CD8-positive, alpha-beta memory T cell (primary cell): ENCODE measurements at places on chromosomes 5 and 9.
A peak's percentile ranks its signal among the peaks of the same experiment; 100 is the strongest.

DNA sequence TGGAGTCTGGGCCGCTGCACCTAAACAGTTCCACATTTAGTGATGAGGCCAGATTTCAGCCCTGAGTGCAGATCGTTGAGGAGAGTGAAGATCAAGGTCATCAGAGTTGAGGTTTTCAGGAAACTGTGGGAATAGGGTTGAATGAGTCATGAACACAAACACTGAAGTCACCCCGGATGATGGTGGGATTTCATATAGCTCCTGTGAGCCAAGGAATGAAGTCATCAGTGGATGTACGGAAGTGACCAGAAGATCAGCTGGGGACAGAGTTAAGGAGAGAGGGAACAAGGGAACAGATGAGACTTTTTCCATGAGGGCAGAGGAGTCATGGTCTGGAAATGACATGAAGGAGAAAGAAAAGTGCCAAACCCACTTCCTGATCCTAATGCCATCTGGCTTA is 36.5 kb downstream of the PALM2AKAP2 start:
- no peaks in the 10 kb centered on the region for H3K36me3 ChIP-seq
- H3K27me3 ChIP-seq = no peaks in the 10 kb centered on the region
- no peak overlapping the region for H3K27ac ChIP-seq
- DNase-seq = no peak

DNA sequence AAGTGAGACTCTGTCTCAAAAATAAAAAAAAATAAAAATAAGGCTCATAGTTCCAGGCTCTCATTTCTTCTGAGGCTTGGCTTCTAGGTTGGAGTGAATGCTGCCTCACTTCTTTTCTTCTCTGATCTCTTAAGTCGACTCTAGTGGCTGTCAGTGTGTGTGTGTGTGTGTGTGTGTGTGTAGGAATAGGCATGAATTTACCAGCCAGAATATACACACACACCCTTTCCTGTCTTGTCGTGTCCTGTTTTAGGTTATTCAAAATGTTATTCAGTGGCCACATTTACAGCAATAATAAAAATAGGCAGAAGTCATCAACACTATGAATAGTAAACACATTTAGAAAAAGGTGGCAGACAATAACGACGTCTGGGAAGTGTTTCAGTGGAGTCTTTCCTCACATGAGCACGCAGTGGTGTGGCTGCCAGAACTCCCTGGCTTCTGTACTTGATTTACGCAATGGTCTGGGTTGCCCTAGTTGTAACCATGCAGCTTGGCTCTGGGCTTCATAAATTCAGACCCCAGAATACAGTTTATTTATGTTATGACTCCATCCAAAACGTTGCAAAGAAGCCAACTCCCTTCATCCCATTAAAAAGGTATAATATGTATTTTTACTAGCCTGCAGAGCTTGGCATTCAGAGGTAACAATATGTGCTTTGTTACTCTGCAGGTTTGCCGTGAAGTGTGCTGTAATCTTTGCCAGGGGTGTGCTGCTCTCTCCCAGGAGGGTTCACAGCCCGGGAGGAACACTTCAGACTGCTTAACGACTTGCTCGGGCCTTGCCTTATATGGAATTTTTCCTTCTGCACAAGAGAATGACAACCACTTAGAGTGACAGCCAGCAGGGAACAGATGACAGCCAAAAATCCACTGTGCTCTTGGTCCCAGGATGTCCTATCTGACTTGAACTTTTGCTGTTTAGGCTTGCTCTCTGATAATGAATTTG is 34.4 kb upstream of the PALM2AKAP2 start:
- no peaks in the 10 kb centered on the region for H3K27me3 ChIP-seq
- H3K4me3 ChIP-seq = no peak overlapping the region
- no peak overlapping the region for H3K27ac ChIP-seq
- H3K36me3 ChIP-seq = no peaks in the 10 kb centered on the region
- no peaks in the 10 kb centered on the region for H3K4me1 ChIP-seq

DNA sequence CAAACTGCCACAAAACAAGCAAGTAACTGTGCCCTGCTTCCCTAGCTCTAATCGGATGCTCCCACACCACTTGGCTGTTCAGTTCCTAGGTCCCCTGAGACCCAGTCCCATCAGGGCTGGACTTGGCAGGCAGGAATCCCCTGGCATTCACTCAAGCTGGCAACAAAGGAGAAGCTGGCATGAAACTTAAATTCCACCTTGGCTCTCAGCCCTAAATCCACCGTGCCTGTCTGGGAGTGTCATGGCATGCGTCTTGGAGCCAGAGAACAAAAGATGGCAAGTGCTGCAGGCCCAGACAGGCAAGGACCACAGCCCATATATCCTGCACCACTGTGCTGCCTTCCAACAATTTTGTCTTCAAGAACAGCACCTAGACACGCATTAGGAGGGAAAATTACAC is 38.2 kb downstream of the ETF1 start:
- no peaks in the 10 kb centered on the region for H3K27me3 ChIP-seq
- H3K36me3 ChIP-seq = peaks cover 15% of the 10 kb centered on the region
- DNase-seq = no peak
- no peak overlapping the region for H3K27ac ChIP-seq

- no peaks in the 10 kb centered on the region for H3K4me1 ChIP-seq
- no peak overlapping the region for H3K27ac ChIP-seq
- no peaks in the 10 kb centered on the region for H3K36me3 ChIP-seq
- H3K27me3 ChIP-seq = peaks cover 6% of the 10 kb centered on the region
- H3K4me3 ChIP-seq = no peak overlapping the region
- DNase-seq = no peak
Measured at GRCh38 chr9:134896834-134897583, 16.4 kb downstream of the FCN2 start.

GRCh38 chr9:90009447-90009846 is 404.6 kb downstream of the GADD45G start:
- H3K4me3 ChIP-seq = no peak overlapping the region
- H3K4me1 ChIP-seq = no peaks in the 10 kb centered on the region
- no peaks in the 10 kb centered on the region for H3K36me3 ChIP-seq
- no peaks in the 10 kb centered on the region for H3K27me3 ChIP-seq

DNA sequence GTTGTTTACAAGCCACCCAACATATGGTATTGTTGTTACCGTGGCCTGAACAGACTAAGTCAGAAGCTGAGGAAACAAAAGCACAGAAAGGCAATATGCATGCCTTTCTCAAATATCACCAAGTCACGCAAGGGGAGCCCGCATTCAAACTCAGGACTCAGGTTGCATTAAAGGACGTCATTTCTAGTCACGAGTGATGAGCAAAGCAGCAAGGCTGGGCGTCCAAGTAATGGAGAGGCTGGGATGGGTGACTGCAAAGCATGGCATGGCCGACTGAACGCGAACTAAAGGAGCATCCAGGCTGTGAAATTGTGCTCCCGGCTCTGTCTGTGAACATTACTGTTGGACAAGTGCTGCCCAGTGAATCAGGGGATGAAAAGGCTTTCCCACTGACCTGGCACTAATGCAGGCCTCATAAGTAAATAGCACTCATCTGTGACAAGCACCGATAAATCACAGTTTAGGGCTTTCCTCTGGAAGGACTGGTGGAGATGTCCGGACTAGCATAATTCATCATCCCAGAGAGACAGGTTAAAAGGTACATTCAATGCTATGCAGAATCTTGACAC is 202.8 kb downstream of the SPOCK1 start:
- no peak overlapping the region for H3K4me3 ChIP-seq
- H3K27me3 ChIP-seq = no peaks in the 10 kb centered on the region
- DNase-seq = no peak
- H3K36me3 ChIP-seq = no peaks in the 10 kb centered on the region
- no peak overlapping the region for H3K27ac ChIP-seq

- no peak for DNase-seq
- no peaks in the 10 kb centered on the region for H3K27me3 ChIP-seq
- no peak overlapping the region for H3K4me3 ChIP-seq
Measured at GRCh38 chr9:4356306-4356705, 56.4 kb upstream of the GLIS3 start.

DNA sequence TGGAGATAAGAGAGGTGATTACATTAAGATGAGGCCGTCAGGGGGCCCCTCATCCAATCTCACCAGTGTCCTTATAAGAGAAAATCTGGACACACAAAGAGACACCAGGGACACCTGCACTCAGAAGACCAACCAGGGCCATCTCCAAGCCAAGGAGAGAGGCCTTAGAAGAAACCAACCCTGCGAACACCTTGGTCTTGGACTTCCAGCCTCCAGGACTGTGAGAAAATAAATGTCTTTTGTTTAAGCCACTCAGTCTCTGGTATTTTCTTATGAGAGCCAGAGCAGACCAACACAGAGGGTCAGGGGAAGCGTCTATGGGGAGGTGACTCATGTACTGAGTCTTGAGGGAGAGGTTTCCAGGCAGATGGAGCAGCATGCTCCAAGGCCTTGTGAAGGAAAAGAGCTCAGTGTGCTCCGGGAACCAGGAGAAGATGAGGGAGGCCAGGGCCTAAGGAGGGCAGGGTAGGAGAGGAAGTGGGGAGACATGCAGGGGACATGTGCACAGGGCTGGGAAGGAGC is 5.4 kb downstream of the PHYKPL start:
- H3K4me3 ChIP-seq = no peak overlapping the region
- DNase-seq = no peak

DNA sequence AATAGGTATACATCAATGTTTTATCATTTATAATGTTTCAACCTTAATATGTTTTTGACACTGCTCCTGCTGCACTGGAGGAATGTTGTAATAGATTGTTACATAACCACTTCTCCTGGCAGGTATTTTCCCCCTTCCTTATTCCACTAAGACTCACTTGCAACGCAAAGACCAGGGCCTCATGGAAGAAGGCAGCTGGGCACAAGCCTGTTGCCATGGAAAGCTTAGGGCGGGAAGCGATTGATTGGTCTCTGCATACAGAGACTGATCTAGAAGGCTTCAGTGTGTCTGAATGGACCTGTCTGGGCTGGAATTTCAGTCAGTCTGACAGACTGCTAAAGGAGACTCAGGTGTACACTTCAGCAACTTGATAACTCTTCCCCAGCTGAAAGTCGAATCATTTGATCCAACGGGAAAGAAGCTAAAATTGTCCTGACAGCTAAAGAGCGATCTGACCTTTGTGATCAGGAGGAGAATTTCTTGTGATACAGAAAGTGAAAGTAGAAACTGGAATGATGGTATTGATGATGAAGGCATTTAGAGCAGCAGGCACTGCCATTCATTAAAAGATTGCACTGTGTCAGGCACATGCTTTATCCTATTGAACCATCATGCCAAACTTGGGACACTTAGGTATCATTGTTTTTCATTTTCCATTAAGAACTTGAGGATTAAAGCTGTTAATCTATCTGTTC is 65.1 kb downstream of the GRIA1 start:
- no peaks in the 10 kb centered on the region for H3K36me3 ChIP-seq
- DNase-seq = no peak
- no peaks in the 10 kb centered on the region for H3K4me1 ChIP-seq
- H3K27ac ChIP-seq = no peak overlapping the region
- H3K4me3 ChIP-seq = no peak overlapping the region

DNA sequence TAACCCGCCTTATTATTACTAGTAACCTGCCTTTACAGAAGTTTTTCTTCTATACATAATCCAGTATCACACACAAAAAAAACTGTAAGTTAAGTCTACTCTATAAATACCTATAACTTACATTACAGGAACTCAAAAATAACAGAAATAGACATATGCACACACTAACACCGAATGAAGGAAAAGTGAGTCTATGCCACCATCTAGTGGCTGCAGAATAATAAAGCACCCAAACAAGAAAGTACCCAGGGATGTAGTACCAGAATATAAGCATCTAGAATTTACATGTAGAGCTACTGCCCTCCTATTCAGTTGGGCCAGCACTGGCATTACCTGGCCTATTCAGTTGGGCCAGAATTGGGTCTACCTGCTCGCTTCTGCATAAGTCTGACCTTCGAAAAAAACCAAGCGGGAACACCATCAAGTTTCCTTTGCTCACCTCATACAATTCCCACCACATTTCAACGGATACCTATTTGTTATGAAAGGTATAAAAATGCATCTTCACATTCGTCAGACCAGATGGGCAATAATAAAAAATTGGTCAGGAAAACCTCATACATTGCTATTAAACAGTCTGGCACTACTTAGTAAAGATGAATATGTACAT is 4.0 kb upstream of the NIPSNAP3A start:
- no peak overlapping the region for H3K27ac ChIP-seq
- no peaks in the 10 kb centered on the region for H3K36me3 ChIP-seq
- DNase-seq = peak; percentile 55

GRCh38 chr9:87674565-87675299 is 51.2 kb upstream of the CTSL start:
- H3K27me3 ChIP-seq = no peaks in the 10 kb centered on the region
- no peaks in the 10 kb centered on the region for H3K4me1 ChIP-seq
- peak overlapping the region; percentile 43 for H3K27ac ChIP-seq
- no peak overlapping the region for H3K4me3 ChIP-seq

DNA sequence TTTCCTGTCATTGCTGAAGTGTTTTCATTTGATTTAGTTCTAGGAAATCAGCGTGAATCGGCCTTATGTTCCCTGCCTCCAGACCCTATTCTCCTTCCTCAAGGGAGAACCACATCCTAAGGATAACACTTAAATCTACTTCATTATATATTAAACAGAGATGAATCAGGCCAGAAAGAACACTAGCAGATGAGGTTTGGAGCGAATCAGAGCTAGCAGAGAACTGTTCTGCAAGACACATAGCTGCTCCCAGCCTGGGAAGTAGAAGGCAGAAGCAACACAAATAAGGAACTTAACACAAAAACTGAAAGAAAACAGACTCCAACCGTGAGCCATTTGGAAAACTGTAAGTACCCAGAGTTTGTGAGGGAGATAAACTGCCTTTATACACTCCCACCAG is 718.2 kb downstream of the SEMA5A start:
- no peak overlapping the region for H3K4me3 ChIP-seq
- no peaks in the 10 kb centered on the region for H3K4me1 ChIP-seq
- H3K27ac ChIP-seq = no peak overlapping the region
- no peaks in the 10 kb centered on the region for H3K36me3 ChIP-seq
- no peaks in the 10 kb centered on the region for H3K27me3 ChIP-seq

- H3K4me3 ChIP-seq = peak overlapping the region; percentile 4
- H3K4me1 ChIP-seq = peaks cover 27% of the 10 kb centered on the region
- H3K36me3 ChIP-seq = no peaks in the 10 kb centered on the region
- peak overlapping the region; percentile 14 for H3K27ac ChIP-seq
- no peak for DNase-seq
- no peaks in the 10 kb centered on the region for H3K27me3 ChIP-seq
Measured at GRCh38 chr5:36239370-36240293, 2.1 kb downstream of the NADK2 start.

DNA sequence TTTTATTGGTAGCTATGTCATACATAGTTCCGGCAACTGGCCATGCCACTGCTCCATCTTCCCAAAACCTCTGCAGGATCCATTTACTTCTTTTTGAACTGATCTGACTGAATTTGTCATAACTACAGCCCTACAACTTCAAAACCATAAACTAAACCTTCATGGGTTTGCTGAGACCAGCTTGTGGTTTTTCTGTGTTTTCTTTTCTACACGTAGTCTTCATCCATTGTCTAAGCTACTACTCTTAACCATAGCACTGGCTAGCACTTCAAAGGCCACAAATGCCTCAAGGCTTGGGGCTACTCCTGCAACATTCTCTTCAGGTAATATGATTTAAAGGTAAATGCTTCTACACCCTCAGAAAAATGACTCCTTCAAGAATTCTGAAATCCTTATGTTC is 9.0 kb upstream of the KIF2A start:
- H3K27ac ChIP-seq = no peak overlapping the region
- no peak overlapping the region for H3K4me3 ChIP-seq
- no peak for DNase-seq
- no peaks in the 10 kb centered on the region for H3K27me3 ChIP-seq
- peaks cover 55% of the 10 kb centered on the region for H3K4me1 ChIP-seq
- no peaks in the 10 kb centered on the region for H3K36me3 ChIP-seq
